GM12865 (cell line): ENCODE measurements at places on chromosomes 12 and 14.

DNA sequence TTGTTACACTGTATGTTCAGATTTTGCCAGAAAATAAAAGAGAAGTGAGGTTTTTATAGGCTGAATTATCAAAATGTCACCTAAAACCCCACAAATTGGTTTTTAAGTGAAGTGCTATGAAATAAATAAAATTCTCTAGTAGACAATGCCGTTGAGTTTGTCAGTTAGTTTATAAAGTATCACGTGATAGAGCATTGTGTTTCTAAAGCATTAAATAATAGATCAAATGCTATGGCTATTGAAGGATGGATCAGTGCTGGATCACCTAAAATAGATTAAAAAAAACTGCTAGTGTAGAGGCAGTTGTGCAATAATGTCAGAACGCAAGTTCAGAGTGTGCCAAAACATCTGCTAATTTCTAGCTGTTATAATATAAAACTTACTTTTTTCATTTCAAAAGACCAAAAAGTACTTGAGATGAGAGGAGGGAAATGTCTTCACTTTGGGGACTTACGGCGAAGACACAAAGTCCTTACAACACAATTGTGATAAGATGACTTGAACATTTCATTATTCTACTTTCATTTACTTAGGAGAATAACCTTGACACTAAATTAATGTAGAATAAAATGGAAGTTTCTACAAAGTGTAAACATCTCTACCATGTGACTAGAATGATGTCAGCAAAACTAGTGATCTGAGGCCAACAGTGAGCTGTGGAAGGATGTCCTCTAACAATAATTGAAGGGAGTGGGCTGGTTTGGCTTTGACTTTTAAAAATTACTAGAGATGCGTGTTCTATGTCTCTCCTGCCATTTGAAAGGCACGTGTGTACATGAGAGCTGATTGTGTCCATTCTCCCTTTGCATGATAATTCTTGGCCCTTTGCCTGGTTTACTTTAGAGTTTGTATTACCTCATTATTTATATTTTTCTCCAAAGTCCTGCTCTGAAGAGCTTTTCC lies 154.4 kb upstream of the PDE3A start:
- no peak for DNase-seq

- DNase-seq = no peak
Measured at GRCh38 chr12:75779891-75780496, 251.6 kb downstream of the PHLDA1 start.

DNA sequence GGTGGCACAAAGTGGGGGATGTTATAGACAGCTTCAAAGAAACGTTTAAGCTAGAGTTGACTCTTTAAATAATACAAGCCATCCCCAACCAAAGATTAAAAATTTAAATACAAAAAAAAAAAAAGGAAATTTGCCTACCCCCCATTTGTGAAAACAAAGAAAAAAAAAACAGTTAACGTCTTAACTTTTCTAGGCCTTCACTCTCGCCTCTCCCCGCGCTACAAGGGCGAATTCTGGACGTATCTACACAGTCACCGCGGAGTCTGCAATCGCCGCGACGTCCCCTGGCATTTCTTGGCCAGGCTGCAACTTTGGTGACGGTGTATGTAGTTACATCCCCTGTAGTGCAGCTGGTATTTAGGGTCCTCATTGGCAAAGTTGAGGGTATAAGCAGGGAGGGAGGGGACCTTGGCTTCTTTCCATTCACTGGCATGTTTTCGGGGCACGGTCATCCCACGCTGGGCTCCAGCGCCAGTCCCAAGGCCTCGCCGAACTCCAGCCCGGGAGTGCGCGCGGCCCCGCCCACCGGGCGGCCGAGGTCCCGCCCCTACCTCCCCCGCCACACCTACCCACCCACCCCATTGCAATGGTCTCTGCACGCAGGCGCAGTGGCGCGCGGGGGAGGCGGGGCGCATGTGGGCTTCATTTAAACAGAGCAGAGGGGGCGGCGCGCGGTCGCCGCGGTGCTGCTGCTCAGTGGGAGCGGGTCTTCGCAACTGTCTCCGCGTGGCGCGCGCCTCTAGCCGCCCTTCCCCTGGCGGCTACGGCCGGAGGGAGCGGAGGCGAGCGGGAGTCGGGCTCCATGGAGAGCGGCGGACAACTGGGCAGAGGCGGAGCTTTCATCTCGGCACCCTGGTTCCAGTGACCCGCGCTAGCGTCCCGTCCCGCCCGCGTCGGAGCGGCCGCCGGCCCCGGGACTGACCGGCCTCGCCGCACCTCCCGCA lies at the start of gene NUDT4:
Gene NUDT4 (plus strand): TSS at position 674 of the 944 bp plus-strand sequence. CDS start 398 bp downstream, outside the sequence.
- DNase-seq = peak; percentile 96

DNA sequence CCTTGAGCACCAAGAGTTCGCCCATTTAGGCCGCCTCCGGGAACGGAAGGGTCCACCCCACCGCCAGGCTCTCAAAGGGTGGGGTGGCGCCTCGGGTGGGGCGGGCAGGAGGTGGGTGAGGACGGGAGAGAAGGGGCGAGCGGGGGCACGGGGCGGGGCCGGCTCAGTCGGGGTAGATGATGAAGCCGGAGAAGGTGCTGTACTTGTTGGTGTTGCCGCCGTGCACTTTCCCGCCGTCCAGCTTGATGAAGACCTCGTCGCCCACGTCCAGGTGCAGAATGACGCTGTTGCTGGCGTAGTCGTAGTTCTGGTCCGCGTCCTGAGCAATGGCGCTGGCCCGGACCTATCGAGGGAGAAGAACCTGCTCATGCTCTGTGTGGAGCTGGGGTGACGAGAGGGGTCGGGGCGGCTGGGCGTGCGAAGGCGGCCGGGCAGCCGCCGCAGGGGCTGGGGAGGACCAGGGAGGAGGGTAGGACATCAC lies 4.1 kb downstream of the C1QL4 start:
- DNase-seq = no peak

- DNase-seq = peak; percentile 75
Measured at GRCh38 chr14:105019861-105020814, 745 bp downstream of the CDCA4 start.

- DNase-seq = no peak
Measured at GRCh38 chr14:92890830-92891588, 31.9 kb upstream of the CHGA start.

DNA sequence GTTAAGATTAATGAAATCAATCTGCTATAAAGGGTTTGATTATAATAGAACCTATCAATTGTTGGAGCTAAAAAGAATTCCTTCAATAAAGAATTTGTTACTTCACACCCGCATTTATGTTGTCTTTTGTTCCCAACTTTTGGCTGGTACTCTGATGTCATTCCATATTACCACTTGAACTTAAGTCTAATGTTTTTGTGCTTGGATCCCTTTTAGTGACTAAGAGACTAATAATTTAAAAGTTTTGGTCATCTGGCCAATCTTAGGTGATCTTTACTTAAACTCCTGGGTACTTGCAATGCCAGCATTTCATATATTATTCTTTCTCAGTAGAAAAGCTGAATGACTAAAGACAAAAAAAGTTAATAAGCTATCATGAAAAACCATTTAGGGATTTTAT lies 113.0 kb downstream of the TMEM30B start:
- DNase-seq = no peak

DNA sequence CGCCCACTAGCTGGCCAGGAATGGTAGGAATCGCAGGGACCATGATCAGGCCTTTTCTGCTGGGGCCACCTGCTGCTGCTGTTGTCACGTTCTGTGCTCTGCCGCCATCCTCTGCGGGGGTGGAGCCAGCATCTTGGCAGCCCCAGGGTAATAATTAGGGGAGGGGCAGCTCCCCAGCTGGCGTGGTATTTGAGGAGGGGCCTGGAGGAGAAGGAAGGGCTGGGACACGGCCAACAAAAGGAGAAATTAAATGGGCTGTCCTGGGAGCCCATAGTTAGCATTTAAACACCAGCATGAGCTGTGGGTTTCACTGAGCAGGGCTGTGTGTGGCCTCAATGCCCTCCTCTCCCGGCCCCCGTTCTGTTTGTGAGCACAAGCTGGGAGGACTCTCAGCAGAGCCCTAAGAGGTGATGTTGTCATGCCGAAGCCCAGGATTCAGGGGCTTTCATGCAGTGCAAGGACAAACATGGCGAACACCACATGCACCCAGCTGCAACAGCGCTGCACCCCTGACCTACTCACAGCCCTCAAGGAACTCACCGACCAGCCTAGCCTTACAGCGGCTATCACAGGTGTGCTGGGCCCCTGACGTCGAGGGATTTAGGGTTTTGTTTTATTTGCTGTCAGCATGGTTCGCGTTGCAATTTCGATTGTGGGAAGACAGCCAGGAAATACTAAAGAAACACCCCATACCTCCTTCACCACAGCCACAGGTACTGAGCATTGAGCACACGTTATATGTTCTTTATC lies 324.3 kb downstream of the CACNA1C start:
- DNase-seq = no peak

DNA sequence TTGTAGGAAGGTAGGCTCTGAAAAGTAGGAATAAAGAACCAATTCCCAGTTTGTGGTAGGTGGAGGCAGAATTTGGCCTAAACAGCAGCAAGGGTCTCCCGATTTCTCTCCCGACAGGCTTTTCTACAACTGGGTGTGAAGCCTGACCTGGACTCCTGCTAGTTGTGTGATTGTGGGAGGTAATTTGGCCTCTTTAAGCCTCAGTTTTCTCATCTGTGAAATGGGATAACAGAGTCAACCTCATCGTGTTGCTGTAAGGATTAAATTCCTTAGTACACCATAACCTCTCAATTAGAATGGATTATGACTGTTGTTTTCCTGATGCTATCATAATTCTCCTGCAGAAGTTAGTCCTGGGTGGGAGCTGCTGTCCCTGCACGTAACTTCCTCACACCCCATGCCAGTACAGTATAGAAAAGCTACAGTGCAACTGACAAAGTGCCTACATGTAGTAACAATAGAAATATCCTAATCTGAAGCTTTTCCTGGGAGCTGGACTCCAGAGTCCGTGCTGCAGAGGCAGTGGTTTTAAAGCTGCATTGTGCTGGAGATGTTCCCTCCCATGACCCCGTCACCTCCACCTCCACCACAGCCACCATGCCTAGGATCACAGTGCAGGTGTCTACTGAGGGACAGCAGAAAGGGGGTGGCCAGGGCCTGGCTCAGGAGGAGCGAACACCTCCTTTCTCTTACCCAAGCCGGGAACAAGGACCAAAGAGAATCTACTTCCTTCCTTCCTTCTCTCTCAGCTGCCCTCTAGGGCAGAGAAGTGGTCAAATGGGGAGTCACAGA lies 76.5 kb downstream of the FBXL14 start:
- DNase-seq = no peak

GRCh38 chr12:113198296-113198695 lies 12.8 kb downstream of the RITA1 start:
- DNase-seq = no peak

DNA sequence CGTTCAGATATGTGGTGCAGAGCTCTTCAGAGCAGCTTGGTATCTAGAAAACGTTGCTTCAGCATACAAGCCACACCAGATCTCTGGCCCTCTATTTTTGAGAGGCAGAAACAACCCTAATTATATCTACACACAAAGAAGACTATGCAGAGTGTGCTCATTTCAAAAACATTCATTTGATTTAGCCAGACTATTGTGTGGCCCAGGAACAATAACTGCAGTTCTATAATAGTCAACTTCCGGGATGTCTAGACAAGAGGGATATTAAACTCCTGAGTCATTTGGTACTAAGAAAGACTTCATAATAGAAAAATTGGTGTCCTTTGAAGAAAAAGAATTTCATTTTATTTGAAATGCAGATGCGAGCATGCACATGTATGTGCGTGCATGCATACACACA lies 153.8 kb downstream of the PELI2 start:
- DNase-seq = no peak
